Stimulated activated CD4-positive, alpha-beta T cell treated with anti-CD3 and anti-CD28 coated beads, Interleukin-1b, Interleukin-23, amount 100 ng/mL, for 1 hour (primary cell): ENCODE measurements at places on chromosomes 12 and 14.

DNA sequence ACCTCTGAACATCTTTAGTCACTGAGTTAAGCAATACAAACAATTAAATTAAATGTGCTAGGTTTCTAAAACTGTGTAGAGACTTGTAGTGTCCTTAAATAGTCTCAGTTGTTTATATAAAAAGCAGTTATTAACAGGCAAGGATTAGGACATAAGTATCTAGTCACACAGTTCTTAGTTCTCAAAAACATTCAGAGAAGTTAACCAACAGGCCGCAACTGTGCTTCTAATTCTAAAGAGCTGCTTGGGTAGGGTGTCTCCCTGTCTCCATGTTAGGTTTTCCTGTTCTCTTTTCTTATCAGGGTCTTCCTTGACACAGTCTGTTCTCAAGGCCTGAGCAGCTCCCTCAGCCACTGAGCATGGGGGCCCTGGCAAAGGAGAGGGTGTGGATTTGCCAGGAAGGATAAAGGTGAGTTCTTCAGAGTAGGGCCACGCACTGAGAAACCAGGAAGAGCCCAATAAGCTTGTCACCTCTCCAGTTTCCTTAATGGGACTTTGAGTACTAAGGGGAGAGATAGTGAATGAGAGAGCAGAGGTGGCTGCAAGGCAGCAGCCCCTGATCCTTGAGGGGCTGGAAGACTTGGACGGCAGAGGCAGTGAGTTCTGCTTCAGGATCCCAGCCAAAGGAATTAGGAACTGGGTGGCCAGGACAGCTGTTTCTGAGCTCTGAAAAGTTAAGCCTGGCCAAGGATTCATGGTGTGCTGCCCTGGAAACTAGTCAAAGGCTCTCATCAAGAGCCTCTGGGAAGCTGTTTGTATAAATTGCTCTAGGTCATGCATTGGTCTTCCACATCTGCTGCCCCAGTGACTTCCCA lies 177.3 kb downstream of the MYRFL start:
- no peak for DNase-seq

DNA sequence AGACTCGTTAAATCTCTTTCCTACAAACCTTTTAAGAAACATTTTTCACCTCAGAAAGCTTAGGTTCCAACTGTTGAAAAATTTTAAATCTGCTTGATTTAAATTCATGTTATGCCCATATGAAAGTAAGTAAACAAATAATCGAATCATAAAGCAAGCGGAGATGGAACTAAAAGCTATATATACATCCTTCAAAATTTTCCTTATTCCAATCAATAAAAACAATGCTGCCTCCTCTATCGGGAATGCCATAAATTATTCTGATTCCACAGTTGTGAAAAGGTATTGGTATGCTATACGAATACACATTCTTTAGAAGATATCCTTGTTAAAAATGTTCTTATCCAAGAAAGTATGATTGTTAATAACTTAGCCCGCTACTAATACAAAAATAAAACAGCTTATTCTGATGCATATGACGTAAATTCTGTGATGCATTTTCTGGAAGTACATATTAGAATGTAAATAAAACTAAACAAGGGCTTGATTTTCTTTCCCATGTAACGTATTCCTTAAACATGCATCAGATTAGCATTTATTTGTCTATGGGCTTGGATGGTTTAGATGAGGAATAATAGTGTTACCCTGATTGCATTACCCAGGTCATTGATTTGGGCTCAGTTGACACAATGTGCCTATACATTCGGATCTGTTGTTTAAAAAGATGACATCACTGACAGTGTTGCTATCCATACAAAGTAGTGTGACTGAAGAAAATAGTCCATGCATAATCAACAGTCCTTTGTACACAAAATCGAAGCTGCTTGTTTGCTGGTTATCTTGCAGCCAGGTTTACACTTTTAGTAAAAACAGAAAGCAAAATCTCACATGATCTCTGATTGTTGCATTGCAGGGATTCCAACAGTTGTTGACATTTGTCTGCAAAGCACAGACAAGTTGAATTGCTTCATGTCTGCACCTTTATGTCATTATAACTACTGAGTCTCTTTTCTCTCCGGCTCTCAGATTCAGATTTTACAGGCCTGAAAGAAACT lies 656 bp upstream of the DTD2 start:
- no peak for DNase-seq

DNA sequence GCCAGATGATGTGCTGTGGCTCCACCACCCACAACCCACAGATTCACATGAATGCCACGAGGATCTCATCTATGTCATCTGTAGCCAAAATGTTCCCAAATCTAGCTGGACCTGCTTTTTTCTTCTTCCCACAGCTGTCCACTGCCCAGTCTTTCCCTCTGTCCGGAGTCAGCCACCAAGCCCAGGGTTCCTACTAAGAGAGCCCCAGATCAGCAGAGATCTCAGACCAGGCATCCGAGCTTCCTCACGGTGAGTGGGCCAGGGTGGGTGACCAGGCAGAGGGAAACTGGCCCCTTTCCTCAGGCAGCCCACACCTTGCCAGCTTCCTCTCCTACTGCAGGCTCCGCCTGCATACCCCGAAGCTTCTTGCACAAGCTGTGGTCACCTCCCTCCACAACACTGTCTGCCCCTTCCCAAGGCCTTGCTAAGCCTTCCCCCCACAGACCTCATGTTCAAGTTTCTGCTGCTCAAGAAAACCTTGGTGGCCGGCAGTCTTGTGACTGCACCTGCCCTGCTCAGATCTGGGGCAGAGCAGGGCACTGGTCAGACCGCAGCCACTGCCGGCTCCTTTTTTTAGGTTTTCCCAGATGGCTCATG lies 81.4 kb downstream of the ACTN1 start:
- no peak for DNase-seq

- DNase-seq: no peak
These were observed 63.6 kb downstream of the CHGA start for GRCh38 chr14:92986254-92987147.

DNA sequence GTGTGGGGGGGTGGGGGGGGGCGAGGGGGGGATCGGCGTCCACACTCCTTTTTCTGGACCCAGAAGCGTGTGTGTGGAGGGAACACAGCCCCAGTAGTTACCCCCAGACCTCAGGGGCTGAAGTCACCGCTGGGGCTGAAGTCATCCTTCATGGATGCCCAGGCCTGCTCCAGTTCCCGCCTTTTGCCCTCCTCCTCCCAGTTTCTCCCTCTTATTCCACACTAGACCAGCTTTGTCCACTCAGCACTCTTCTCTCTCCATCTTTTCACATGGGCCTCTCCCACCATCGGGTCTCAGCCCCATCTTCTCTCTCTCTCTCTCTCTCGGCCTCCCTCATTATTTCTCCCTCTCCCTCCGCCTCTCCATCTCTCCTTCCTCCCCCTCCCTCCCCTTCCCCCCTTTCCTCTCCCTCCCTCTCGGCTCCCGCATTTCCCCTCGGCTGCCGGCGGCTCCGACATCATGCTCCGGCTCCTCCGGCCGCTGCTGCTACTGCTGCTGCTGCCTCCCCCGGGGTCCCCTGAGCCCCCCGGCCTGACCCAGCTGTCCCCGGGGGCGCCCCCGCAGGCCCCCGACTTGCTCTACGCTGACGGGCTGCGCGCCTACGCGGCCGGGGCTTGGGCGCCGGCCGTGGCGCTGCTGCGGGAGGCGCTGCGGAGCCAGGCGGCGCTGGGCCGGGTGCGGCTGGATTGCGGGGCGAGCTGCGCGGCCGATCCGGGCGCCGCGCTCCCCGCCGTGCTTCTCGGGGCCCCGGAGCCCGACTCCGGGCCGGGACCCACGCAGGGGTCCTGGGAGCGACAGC lies at the start of gene P3H3:
TSS of gene P3H3 (plus strand) at position 426 of the 799 bp plus-strand sequence. CDS start at position 460, 34 bp downstream.
- DNase-seq: no peak

- no peak for DNase-seq
These were observed 20.4 kb upstream of the RNF212B start for GRCh38 chr14:23217032-23218020.

GRCh38 chr14:77882098-77882497 lies 82.2 kb downstream of the ADCK1 start:
- DNase-seq: no peak

GRCh38 chr12:47105914-47106674 lies 26.3 kb upstream of the AMIGO2 start:
- DNase-seq: no peak
